ENCODE measurements at places on chromosomes 2 and 18. TPM values are rescaled to one million over a fixed set of nuclear protein-coding genes. Genes with fewer than 3 reads are reported as not detected.

DNA sequence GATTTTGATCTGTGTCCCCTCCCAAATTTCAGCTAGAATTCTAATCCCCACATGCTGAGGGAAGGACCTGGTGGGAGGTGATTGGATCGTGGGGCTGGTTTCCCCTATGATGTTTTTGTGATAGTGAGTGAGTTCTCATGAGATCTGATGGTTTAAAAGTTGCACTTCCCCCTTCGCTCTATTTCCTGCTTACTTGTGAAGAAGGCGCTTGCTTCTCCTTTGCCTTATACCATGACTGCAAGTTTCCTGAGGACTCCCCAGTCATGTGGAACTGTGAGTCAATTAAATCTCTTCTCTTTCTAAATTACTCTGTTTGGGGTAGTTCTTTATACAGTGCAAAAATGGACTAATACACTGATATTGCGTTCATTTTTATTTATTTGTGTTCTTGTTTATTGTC is 636.8 kb upstream of the LINC00305 start:
- no peak for DNase-seq

DNA sequence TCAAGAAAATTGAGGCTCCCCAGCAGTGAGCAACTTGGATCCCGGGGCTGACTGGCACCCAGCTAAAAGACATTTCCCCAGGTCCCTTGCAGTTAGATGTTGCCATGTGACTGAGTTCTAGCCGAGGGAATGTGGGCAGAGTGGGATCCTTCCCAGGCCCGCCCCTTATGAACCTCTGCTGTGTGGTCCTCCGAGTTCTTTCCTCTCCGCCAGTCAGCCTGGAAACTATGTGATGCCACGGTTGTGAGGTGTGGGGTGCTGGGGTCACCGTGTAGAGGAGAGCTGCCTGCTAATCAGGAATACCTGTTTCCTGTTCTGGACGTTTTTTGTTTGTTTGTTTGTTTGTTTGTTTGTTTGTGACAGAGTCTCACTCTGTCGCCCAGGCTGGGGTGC is 45.5 kb downstream of the TMEM37 start:
- no peak for DNase-seq

KCNJ13 gene
- not detected for total RNA-seq

SERPINB4 gene
- total RNA-seq, result not detected

GRCh38 chr2:64904413-64905329 is 84.5 kb upstream of the SLC1A4 start:
- peak; percentile 46 for DNase-seq

GRCh38 chr18:75548353-75548905 is 120.9 kb upstream of the SMIM21 start:
- no peak for DNase-seq
